ENCODE measurements at places on chromosomes 12 and 14.

GRCh38 chr12:108357834-108358579, 18.9 kb upstream of the CMKLR1 start:
- no peak for DNase-seq

DNA sequence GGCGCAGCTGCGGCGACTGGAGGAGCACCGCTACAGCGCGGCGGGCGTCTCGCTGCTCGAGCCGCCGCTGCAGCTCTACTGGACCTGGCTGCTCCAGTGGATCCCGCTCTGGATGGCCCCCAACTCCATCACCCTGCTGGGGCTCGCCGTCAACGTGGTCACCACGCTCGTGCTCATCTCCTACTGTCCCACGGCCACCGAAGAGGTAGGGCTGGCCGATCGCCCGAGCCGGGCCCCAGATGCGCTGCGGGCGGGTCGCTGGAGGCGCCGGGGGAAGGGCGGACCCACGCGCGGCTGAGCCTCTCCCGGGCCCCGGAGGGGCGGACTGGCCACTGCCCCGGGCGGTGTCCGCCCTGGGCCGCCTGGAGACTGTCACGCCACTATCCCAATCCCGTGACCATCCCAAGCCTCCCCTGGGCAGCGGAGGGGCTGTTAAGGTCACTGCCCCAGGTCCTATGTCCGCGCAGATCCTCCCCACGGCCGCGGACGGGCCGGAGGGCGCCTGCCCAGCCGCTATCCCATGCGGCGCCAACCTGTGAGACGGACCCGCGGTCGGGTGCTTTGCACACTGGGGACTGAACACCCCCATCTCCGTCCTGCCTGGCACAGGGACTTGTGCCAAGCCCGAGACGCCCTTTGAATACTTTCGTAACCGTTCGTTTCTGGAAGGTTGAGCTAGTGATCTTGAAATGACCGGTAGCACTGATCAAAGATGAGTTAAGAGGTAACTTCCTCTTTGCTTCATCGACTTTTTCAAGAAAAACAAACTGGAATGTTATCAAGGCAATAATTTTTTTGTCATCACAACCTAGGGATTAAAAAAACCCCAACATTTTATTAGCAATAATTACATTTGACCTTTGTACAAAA, 725 bp downstream of the CHPT1 start:
- DNase-seq: peak; percentile 38

DNA sequence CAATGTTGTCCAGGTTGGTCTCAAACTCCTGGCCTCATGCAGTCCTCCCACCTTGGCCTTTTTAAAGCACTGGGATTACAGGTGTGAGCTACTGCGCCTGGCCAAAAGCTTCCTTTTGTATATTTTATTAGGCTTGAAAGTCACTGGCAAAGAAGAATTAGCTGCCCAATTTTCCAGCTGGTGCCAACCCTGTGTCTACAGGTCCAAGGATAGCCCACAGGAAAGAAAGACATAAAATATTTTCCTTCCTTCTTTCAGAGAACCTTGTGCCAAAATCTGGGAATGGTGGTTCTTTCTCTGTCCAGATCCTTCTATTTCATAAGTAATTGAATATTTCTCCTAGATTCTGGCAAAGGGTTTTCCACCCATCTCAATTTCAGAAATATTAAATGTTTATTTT, 84.1 kb downstream of the NUMB start:
- DNase-seq: no peak

DNA sequence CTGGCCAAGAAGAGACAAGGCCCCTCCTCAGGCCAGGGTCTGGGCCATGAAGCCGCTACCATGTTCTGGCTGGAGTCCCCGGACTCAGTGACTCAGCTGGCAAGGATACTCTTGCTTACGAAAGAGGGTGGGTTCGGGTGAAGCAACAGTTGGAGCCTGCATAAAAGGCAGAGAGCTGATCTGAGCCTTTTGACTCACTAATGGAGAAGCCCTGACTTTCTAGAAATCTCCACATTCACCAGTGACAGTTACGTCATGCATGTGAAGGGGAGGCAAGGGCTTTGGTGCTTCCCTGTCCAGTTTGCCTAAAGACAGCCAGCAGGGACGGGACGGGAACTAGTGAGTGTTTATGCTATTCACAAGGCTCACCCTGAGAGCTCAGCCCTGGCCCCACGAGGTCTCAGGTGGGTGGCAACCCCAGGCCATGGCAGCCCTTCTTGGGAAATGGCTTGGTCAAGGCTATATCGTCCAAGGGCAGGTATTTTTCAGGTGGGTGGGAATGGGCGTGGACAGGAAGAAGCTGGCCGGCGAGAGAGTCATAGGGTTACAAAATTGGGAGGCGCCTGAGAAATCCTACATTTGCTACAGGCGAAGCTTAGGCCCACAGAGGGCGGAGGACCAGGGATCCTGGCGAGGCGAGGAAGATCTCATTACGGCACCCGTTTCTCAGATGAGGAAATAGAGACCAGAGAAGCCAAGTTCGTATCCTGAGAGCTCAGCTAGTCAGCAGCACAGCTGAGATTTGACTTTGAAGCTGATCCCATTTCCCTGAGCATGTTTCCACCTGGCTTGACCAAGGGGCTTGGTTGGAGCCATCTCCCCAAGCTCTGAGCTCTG, 314.6 kb downstream of the BCL11B start:
- no peak for DNase-seq

DNA sequence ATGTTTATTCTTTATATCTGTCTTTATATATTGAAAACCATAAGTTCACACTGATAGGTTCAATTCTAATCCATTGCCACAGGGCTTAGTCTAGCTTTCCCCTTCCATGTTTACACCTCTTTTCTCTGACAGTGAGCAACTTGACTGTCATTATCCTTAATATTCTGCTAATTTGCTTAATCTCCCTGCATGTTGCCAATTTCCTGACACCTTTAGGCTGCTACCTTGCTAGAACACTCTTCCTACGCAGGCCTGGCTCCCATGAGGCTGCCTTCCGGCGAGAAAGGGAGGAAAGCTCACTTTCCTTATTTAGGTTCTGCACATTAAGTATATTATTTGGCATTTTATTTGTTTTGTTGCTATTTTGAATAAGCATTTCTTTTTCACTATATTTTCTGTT, 12.8 kb upstream of the FRS2 start:
- no peak for DNase-seq
